Amniotic stem cell (primary cell): ENCODE measurements at places on chromosomes 2 and 18.

GRCh38 chr2:46971929-46972328, 56.3 kb upstream of the MCFD2 start:
- no peak for DNase-seq

GRCh38 chr2:137987011-137987410, 22.7 kb downstream of the HNMT start:
- DNase-seq, result no peak

GRCh38 chr2:101337877-101338276, 29.4 kb upstream of the RNF149 start:
- no peak for DNase-seq

- DNase-seq, result no peak
These were observed 91.7 kb downstream of the GCA start for GRCh38 chr2:162435676-162436075.

- no peak for DNase-seq
These were observed 15.4 kb downstream of the FN1 start for GRCh38 chr2:215420471-215420935.

GRCh38 chr18:36762074-36762473, 66.7 kb downstream of the TPGS2 start:
- no peak for DNase-seq

GRCh38 chr2:33321236-33321771, 155.1 kb upstream of the RASGRP3 start:
- peak; percentile 46 for DNase-seq

DNA sequence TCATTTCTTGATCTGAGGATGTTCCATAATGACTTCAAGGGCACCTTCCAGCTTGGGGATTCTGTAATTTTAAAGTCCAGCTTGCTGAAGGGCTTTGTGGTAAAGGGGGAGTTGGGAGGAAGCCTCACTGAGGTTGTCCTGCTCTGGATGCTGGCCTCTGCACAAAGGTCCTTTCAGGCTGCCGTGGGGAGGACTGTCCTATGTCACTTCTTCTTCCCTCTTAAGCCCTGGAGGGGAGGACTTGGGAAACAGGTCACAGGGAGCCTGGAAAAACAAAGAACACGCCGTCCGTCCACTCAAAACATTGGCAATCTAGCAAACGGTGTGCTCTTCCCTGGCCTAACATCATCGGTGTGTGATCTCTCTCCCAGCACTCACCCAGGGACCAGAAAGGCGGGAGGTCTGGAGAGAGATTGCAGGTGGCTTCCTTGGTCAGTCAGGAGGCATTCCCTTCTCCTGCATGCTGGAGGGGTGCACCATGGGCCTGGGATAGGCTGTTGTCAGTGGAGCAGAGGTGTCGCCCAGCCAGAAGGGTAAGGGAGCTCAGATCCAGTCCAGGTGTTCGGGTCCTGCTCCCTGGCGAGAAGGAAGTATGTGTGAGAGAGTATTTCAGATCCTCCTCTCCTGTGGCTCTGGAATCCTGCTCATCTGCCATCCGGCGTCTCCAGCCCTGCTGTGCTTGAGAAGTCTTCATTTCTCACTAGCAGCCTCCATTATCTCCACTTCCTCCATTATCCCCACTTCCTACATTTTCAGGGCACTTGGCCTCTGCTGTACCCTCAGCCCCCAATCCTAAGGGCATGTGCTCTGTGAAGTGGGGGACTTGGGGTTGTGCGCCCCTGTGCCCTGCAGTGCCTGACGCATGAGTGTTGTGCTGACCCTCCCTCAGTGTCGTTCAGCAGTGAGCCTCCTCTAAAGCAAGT, 20.1 kb downstream of the ASAP2 start:
- no peak for DNase-seq

DNA sequence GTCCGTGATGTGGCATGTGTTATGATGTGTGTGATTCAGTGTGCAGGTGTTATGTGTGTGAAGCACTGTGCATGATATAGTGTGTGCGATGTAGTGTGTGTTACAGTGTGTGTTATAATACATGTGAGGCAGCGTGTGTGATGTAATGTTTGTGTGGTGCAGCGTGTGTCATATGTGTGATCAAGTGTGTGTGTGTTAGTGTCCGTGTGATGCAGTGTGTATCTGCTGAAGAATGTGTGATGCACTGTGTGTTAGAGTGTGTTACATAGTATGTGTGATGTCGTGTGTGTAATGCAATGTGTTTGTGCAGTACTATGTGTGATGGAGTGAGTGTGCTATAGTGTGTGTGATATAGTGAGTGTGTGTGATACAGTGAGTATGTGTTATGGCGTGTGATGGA, 182.8 kb upstream of the SOX11 start:
- DNase-seq, result no peak

- DNase-seq, result no peak
These were observed 19.8 kb downstream of the BIN1 start for GRCh38 chr2:127086990-127087790.

DNA sequence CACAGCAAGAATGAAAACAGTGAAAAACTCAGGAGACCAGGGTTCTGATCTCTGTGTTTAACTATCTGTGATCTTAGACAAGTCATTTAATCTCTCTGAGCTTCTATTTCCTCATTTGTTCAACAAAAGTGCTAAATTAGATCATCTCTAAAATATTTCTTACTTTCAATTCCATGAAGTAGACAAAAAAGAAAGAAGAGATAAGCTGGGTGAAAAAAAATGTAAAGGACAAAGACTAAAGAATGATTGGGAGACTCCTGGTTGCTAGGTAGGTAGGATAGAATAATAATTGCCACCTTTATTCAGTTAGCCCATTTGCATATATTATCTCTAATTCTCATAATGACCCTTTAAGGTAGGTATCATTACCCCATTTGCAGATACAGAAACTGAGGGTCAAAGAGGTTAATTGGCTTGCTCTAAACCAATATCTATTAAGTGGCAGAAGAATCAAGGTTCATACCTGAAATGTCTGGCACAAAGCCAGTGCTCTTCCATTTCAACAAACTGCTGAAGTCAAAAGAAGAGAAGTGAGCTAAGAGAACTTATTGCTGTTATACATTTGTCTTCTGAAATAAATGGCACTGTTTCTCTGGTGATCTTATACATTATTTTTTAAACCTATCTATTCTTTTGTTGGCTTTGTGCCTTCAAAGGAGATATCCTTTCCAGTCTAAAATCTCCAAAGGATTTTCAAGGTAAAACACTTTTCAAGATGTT, 141.7 kb downstream of the OTX1 start:
- no peak for DNase-seq

DNA sequence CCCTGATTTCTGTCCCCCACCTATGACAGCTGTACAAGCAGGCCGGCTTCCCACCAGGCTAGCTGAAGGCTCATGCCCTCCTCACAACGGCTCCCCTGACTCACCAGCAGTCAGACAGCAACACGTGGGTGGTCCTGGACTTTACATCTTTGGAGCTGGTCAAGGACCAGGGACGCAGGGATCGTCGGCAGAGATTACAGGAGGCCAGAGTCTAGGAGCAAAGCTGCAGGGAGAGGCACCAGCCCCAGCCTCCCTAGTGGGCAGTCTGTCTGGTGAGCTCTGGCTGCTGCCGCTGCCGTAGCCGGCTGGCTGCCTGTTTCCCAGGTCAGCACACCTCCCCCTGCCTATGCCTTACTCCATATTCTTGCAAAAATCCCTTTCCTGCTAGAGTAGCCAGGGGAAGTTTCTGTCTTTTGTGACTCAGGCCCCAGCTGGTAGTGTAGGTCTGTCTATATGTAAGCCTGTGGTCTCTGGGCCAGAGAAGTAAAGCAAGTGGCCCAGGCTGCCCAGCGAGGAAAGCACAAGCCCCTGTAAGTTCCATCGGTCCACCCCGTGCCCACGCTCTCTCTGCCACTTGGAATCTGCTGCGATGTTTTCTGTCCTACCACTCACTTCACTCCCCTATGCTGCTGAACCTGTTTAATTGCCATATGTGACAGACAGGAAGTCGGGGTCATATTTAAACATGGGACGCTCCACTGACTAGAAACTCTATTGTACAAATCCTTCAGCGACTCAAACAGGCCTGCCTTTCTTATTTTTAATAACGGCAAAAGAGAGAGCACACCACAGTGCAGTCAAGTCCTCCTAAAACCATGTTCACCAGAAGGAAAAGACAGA, 2.4 kb upstream of the ARHGEF4 start:
- no peak for DNase-seq

DNA sequence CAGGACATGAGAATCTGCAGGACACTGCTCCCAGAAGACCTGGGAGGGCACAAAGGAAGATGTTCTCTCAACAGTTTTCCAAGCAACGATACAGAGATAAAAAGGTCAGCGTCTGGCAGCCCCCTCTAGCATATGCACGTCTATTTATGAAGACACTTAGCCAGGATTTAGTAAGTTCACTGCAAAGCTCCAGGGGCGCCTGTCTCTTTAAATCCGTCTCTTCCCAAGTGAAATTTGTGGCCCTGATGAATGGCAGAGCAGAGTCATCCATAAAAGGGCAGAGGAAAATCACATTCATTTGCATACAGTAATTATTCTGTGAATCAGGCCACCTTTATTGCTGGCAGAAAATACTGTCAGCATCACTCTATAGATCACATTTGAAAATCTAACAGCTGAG, 390.9 kb upstream of the SMIM21 start:
- DNase-seq, result no peak

DNA sequence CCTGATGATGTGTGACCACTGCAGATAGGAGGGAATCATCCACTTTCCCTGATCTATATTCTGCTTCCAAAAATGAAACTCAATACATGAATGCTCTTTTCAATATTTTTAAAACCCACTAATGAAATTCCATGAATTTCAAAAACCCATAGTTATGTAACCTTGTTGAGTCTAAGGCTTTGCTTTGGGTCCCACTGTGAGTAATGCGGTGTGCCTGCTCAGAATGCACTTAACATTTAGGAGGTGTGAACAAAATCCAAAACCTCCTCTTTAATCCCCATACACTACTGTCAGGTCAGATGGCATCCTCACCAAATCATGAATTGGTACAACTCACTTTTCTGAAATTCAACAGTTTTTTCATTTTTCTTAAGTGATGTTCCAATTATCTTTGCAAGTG, 50.4 kb downstream of the CCDC93 start:
- no peak for DNase-seq

DNA sequence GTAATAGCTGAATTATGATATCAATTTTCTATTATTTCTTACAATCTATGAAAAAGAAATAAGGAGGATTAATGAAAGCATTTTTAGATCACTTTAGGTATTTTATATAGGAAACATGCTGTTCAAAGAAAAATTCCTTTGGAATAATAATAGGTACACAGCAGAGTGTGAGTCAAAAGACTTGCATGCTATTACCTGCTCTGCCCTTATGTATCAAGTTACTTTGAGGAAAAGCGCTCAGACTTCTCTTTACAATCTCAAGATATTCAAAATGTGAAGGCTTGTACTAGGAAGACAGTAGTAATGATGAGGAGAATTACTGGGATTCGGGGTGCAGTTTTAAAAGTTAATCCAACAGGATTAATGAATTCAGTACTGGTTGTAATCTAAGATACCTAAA, 29.1 kb upstream of the RNU4ATAC start:
- no peak for DNase-seq

GRCh38 chr18:68221111-68221724, 493.7 kb downstream of the TMX3 start:
- DNase-seq, result no peak

- peak; percentile 3 for DNase-seq
These were observed 127.3 kb downstream of the PRKCE start for GRCh38 chr2:45778720-45779171.

DNA sequence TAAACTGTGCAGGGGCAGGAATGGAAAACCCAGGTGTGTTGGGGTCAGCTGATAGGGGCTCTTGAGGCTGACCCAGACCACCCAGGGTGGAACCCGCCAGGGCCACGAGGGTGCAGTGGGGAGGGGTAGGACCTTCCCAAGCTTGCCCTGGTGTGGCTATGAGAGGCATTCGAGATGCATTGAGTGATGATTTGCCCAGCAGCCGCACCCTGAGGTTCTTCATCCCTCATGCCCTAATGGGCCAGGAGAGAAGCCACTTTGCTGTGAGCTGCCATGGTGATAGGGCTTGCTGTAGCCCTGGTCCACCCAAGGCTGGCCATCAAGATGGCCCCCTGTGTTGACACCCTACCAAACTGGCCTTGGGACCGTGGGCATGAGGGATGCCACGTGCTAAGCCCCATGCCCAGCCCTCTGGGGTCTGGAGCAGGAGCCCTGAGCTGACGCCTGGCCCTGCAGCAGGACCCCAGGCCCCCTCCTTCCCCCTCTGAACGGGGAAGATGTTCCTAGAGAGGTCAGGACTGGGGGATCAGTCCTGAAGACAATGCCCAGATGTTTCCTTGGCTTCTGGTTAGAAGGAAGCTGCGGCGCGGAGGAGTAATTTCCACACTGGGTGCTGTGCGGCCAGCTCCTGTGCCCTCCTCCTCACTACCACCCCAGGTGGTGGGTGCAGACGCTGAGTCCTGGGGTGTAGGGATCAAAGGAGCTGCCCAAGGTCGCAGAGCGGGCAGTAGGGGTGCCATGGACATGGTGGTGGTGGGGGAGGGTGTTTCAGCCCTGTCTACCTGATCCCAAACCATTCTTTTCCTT, 122.5 kb upstream of the HDAC4 start:
- DNase-seq, result no peak

DNA sequence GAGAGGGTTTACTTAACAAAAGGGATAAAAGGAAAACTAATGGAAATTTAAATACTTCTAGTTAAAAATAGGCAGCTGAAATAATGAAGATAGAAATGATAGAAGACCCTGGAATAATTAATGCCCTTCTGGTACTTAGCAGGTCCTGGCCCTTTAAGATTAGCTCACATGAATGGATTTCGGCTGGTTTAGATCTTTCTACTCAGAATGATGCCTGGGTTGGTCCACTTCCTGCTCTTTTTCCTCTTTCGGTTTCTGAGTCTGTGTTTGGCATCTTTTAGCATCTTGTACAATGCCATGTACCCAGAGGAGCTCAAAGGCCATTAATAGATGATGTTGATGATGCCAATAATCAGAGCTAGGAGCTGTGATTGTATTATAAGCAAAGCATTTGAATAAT, 290.5 kb downstream of the CLIP4 start:
- no peak for DNase-seq

- no peak for DNase-seq
These were observed 72.6 kb downstream of the AOX1 start for GRCh38 chr2:200658278-200658864.

- no peak for DNase-seq
These were observed 34.8 kb downstream of the GAREM1 start for GRCh38 chr18:32435631-32436500.

GRCh38 chr2:237072067-237072931, 13.4 kb upstream of the COPS8 start:
- DNase-seq, result peak; percentile 24

DNA sequence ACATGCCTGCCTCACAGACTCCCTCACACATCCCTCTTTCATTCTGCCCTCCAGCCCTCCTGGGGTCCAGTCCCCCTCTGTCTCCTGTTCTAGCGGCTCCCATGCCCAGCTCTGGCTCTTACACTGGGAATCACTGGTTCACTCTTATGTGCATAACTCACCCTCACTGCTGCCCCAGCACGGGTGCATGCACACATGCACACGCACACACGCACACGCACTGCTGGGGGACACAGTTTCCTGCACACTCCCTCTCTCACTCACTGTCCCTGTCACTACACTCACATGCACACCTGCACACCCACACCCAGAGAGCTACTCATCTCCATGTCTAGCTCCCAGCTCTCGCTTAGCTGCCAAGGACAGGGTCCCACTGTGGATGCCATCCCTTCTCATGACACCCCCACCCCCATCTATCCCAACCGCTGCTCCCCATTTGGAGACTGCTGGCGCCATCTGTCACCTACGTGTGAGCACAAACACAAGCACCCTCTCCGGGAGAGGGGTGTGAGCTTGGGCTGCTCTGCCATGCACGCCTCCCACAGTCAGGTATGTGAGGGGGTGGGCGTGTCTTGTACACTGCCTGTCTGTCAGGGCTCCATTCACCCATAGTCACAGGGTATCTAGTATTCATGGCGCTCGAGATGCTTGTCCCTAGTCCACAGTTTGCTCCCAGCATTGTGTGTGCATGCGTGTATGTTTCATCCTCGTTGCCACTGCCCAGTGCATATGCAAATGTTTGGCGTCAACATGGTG, 1.8 kb downstream of the ASIC4 start:
- DNase-seq, result no peak
